Esophagus muscularis mucosa (tissue), 4 donors: ENCODE measurements at places on chromosomes 4 and X. TPM values are rescaled to one million over a fixed set of nuclear protein-coding genes. Genes with fewer than 3 reads are reported as not detected.
A peak's percentile ranks its signal among the peaks of the same experiment; 100 is the strongest.

DNA sequence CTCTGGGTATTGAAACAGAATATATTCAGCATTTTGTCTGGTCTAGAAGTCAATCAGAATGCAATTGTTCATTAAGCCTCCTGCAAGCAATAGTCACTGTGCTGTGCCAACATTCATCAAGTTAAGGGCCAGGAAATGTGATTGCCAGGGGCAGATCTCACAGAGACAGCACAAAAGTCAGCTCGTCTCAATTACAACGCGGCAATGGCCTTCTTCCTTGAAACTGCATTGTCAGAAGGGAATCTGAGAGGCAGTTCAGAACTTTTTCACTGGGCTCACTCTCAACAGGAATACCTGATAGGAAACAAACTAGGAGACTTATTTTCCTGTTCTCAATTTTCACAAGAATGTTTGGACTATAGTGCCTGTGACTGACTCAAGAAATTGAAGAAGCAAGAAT is 131.1 kb upstream of the NR3C2 start:
- H3K27ac ChIP-seq, result no peak overlapping the region
- DNase-seq, result no peak
- no peaks in the 10 kb centered on the region for H3K27me3 ChIP-seq
- H3K4me1 ChIP-seq, result no peaks in the 10 kb centered on the region
- H3K36me3 ChIP-seq, result no peaks in the 10 kb centered on the region

- no peaks in the 10 kb centered on the region for H3K27me3 ChIP-seq
- H3K4me3 ChIP-seq, result no peak overlapping the region
- H3K27ac ChIP-seq, result no peak overlapping the region
- no peak for DNase-seq
These were observed 114.1 kb upstream of the STX18 start for GRCh38 chr4:4655901-4656300.

- H3K36me3 ChIP-seq, result no peaks in the 10 kb centered on the region
- no peak for DNase-seq
- H3K27me3 ChIP-seq, result no peaks in the 10 kb centered on the region
- H3K4me1 ChIP-seq, result no peaks in the 10 kb centered on the region
- no peak overlapping the region for H3K27ac ChIP-seq
- no peak overlapping the region for H3K4me3 ChIP-seq
These were observed 49.3 kb downstream of the APELA start for GRCh38 chr4:164926301-164926700.

GRCh38 chr4:6944301-6945051 is 34.9 kb downstream of the TBC1D14 start:
- H3K27me3 ChIP-seq, result no peaks in the 10 kb centered on the region
- DNase-seq, result no peak
- peaks cover 5% of the 10 kb centered on the region for H3K36me3 ChIP-seq

DNA sequence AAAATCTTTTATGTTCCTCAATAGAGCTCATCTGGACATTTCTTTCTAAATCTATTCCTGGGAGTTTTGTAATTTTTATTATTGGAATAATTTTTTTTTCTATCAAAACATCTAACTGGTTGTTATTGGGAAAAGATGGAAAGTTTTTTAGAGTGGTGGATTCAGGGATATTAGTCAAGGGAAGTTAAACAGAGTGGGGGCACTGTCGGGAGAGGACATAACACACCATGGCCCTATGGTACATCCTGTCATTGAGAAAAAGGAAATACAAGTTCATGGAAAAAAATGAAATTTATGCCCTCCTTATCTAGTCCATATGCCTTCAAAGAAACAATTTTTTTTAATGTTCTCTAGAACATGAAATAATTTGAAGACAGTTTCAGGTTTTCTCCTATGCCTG is 96.3 kb upstream of the TSPAN5 start:
- no peaks in the 10 kb centered on the region for H3K27me3 ChIP-seq
- DNase-seq, result no peak
- no peak overlapping the region for H3K4me3 ChIP-seq
- no peaks in the 10 kb centered on the region for H3K36me3 ChIP-seq
- H3K4me1 ChIP-seq, result no peaks in the 10 kb centered on the region
- no peak overlapping the region for H3K27ac ChIP-seq

DNA sequence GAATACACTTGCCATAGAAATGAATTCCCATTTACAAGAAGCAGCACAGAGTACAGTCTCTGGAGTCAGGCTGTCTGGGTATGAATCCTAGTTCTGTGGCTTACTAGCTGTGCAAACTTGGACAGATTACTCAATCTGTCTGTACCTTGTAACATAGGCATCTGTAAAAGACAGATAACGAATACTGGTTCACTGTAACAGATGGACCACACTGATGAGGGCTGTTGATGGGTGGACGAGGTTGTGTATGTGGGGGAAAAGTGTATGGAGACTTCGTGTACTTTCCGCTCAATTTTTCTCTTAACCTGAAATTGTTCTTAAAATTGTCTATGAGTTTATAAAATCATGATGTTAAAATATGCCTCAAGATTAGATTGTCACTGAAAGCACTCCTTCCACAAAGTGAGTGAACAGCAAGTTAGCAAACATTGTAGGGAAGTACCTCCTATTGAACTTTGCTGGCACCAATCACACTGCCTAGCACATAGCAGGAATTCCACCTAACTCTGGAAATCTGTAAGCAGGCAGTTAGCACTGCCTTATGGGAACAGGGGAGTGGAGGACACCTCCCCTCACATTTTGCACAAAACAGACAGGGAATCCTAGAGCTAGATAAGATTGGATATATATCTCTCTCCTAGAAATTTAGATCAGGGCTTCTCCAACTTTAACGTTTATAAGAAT is 6.5 kb upstream of the EXOSC9 start:
- H3K36me3 ChIP-seq, result no peaks in the 10 kb centered on the region
- no peak overlapping the region for H3K27ac ChIP-seq
- no peak overlapping the region for H3K4me3 ChIP-seq

DNA sequence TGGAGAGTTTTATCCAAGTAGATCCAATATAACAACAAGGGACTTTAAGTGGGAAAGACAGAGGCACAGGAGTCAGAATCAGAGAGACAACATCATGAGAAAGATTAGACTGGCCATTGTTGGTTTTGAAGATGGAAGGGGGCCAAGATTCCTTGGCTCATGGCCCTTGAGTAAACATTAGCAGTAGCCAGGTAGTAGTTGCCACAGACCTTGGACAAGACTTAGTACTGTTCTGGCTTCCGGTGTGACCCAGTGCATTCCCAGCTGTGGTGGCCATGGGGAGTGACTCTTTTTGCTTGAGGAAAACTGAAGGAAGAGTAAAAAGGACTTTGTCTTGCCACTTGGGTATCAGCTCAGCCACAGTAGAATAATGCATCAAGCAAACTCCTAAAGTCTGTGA is 462.2 kb upstream of the CPXCR1 start:
- DNase-seq, result no peak
- H3K4me3 ChIP-seq, result no peak overlapping the region
- H3K36me3 ChIP-seq, result no peaks in the 10 kb centered on the region

GRCh38 chr4:150078041-150078578 is at the start of gene DCLK2:
DCLK2 (plus strand) TSS chr4:150078445; CDS start chr4:150079028, 583 bp downstream.
- peak within 1 kb of the TSS; percentile 90 for H3K27ac ChIP-seq
- H3K4me1 ChIP-seq, result peaks cover 49% of the 10 kb centered on the region
- no peaks in the 10 kb centered on the region for H3K36me3 ChIP-seq
- DNase-seq, result peak; percentile 93
- no peaks in the 10 kb centered on the region for H3K27me3 ChIP-seq
- H3K4me3 ChIP-seq, result peak within 1 kb of the TSS; percentile 79

GRCh38 chr4:86608757-86609375 is 14.8 kb downstream of the PTPN13 start:
- no peak overlapping the region for H3K27ac ChIP-seq
- no peak overlapping the region for H3K4me3 ChIP-seq
- no peaks in the 10 kb centered on the region for H3K4me1 ChIP-seq
- no peak for DNase-seq

DNA sequence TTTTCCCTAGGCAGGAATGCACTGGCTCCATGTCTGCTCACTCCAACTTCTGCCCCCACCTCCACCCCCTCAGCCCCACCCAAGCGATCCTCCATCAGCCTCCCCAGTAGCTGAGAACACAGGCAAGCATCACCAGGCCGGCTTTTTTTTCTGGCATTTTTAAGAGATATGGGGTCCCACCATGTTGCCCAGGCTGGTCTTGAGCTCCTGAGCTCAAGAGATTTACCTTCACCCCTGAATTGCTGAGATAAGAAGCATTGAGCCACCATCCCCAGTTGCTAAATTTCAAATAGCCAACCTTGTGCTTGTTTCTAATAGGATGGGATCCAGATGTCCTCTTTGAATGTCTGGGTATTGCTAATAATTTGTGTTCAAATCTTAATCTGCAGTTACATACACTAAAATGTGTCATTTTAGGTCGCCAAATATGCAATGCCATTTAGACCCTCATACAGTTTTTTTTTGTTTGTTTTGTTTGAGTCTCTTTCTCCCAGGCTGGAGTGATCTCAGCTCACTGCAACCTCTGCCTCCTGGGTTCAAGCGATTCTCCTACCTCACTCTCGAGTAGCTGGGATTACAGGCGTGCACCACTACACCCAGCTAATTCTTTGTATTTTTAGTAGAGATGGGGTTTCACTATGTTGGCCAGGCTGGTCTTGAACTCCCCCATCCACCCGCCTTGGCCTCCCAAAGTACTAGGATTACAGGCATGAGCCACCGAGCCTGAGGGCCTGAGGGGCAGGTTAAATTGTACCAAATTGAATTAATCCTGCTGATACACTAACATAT is 8.8 kb downstream of the LARP7 start:
- no peak for DNase-seq
- no peaks in the 10 kb centered on the region for H3K27me3 ChIP-seq
- no peak overlapping the region for H3K4me3 ChIP-seq
- H3K36me3 ChIP-seq, result peaks cover 59% of the 10 kb centered on the region

- H3K4me3 ChIP-seq, result no peak overlapping the region
- DNase-seq, result no peak
These were observed 811.3 kb downstream of the KLHL13 start for GRCh38 chrX:117305168-117305766.

GRCh38 chrX:98523026-98523425 is 1639.3 kb downstream of the RPA4 start:
- H3K27ac ChIP-seq, result no peak overlapping the region
- no peaks in the 10 kb centered on the region for H3K27me3 ChIP-seq
- no peaks in the 10 kb centered on the region for H3K36me3 ChIP-seq

GRCh38 chr4:123102897-123103471 is 180.6 kb upstream of the NUDT6 start:
- no peak overlapping the region for H3K27ac ChIP-seq
- DNase-seq, result no peak
- H3K27me3 ChIP-seq, result no peaks in the 10 kb centered on the region

DNA sequence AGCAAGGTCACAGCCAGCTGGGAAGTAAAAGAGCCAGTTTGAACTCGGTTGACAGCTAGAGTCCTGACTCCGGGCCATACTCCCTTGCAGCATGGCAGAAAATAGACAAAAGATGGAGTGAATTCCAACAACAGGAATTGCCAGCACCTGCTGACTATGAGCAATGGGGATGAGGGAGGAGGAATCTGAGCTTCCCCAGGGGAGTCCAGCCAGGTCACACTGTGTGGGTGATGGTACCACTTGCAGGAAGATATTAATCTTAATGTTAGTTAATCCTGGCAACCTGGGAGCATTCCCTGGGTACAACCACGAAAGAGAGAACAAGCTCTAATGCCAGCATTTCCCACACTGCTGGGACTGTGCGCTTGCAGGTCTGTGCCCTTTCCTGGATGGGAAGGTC is 48.1 kb upstream of the S100G start:
- H3K36me3 ChIP-seq, result no peaks in the 10 kb centered on the region
- no peak overlapping the region for H3K27ac ChIP-seq
- H3K4me1 ChIP-seq, result no peaks in the 10 kb centered on the region
- DNase-seq, result no peak

Gene FMR1NB
- not detected for total RNA-seq

Gene SUPT20HL2
- not detected for total RNA-seq

Gene DCHS2
- 3.0 TPM for total RNA-seq

Gene ELOVL6
- total RNA-seq, result 1.7 TPM

Gene REELD1
- not detected for total RNA-seq

Gene MAGEC1
- total RNA-seq, result not detected

Gene CD40LG
- total RNA-seq, result not detected

Gene DGKK
- not detected for total RNA-seq

Gene SAP30
- total RNA-seq, result 41.1 TPM

Gene TMEM255A
- total RNA-seq, result 4.0 TPM

Gene ANXA10
- 4.6 TPM for total RNA-seq

Gene UGT8
- total RNA-seq, result 0.17 TPM

Gene TIMM17B
- total RNA-seq, result 46.9 TPM
